ENCODE measurements at places on chromosomes 2 and 18.
A peak's percentile ranks its signal among the peaks of the same experiment; 100 is the strongest.

DNA sequence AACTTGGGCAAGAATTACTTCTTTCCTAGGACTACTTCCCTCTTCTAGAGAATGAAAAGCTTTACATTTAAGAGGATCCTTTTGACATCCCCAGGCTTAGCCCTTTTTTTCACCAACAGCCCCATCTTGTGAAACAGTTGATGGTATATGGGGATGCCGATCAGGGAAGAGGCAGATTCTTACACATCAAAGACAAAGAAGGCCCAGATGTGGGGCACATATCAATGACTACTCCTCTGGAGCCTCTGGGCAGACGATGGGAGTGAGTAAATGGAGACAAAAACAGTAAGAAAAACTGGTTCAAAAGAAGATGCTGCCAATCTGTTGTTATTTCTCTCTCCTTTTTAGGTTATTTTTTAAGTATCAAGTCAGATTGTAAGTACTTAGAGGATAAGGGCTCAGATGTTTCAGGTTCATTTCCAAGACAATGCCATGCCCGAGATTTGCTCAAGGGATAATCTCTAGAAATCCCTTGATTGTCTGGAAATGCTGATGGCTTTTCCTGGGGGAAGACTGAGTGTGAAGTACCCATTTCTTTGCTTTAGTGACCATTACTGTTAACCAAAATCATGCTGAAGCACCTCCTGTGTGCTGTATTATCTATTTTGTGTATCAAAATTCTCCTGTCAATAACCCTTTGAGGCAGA lies 117.5 kb downstream of the EPHA4 start:
- no peak for DNase-seq

- DNase-seq: no peak
These were observed 103.1 kb downstream of the CERS6 start for GRCh38 chr2:168559187-168559586.

DNA sequence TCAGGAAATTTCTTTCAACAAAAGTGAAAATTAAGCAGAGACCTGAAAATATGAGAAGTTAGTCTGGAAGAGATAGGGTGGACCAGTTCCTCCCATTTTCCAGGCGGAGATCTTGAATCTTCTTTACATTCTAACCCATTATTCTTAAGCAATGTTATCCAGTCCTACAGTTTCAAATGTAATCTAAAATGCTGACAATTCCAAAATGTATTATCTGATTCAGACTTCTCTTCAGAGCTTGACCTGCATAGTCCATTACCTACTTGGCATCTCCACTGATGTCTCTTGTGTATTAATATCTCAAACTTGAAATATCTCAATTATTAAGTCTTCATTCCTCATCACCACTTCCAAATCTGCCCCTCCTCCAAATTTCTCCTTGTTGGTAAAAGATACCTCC lies 28.4 kb upstream of the SLC39A10 start:
- DNase-seq: no peak

- DNase-seq: no peak
These were observed 153.2 kb upstream of the PTPRM start for GRCh38 chr18:7413906-7414305.

- DNase-seq: no peak
These were observed 103.3 kb upstream of the ID2 start for GRCh38 chr2:8578335-8579244.

DNA sequence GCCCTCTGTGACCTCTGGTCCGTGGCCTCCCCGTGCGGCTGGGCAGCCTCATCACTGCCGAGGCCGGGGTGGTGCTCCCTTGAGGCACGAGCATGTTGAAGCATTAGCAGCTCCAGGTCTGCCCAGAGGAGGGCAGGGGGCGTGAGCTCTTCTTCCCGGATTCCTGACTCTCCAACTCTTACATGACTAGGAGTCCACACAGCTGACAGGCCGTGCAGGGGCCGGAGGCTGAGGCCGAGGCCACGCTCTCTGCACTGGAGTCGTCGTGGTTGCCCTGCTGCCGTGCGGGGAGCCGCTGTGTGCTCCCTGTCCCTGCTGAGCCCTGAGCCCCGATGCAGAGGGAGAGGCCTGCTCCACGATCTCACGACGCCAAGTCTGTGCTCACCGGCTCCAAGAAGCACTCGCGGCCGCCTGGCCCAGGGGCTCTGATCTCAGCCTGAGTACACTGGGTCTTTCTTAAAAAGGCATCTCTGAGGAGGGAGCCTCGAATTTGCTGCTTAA lies 19.4 kb upstream of the KCNG2 start:
- peak; percentile 24 for DNase-seq

- no peak for DNase-seq
These were observed 76.4 kb upstream of the TTC39C start for GRCh38 chr18:23938043-23938756.

- DNase-seq: no peak
These were observed 19.3 kb upstream of the DSG2 start for GRCh38 chr18:31478688-31479087.

DNA sequence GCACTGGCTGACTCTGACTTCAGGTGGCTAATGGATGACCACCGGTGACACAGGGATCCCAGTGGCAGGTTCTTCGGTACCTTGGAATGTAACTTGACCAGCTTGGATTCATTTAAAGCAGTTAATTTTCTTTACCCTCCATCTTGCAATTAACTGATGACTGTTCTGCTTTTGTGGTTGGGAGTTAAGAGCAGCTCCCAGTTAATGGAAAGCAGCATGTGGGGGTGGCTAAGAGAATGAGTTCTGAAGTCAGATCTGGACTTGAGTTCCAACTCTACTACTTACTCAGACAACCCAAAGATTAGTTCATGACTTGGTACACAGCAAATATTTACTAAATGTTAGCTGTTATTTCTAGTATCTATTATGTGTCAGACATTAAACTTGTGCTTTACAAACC lies 58.5 kb downstream of the FAM228A start:
- DNase-seq: no peak

- no peak for DNase-seq
These were observed 27.9 kb upstream of the GLI2 start for GRCh38 chr2:120707816-120708215.

DNA sequence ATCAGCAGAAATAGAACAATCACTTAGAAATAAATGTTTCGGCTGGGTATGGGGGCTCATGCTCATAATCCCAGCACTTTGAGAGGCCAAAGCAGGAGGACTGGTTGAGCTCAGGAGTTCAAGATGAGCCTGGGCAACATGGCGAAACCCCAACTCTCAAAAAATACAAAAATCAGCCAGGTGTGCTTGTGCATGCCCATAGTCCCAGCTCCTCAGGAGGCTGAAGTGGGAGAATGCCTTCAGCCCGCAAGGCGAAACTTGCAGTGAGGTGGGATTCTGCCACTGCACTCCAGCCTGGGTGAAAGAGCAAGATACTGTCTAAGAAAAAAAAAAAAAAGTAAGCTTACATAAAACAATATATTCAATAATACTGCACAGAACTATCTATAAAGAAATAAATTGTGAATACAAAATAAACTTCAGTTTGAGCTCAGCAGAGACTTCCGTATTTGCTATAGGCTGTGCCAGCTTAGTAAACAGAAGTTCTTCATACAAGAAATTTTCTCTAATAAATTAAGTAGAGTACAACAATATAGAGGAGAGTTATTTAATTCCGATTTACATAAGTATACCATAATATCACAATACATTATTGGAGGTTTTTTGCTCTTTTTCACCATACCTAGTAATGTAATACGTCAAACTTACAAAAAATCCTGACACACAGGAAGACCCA lies 43.6 kb downstream of the SRBD1 start:
- no peak for DNase-seq

- DNase-seq: no peak
These were observed at the start of gene LOXHD1 for GRCh38 chr18:46657115-46657955. Gene LOXHD1, minus strand, starts transcription at chr18:46657220. Its CDS starts 187 bp downstream, at chr18:46657033.

- no peak for DNase-seq
These were observed 861.6 kb upstream of the CELF4 start for GRCh38 chr18:38427234-38427633.

DNA sequence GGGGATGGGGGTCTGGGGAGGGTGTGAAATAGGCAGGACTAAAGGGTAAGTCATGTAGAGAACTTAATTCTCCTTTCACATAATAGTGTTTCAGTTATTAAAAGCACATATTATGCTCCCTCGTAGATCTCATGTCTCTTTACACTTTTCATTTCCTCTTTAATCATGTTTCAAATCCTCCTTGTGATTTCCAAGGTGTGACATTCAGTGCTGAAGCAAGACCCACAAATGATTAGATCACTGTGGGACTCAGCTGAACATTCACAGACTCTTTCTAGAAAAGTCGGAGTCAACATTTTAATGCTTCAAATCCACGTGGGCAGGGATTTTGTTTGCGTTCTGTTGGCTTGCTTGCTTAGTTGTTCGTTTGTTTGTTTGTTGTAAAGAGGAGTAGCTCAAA lies 34.7 kb upstream of the CALCRL start:
- DNase-seq: no peak

DNA sequence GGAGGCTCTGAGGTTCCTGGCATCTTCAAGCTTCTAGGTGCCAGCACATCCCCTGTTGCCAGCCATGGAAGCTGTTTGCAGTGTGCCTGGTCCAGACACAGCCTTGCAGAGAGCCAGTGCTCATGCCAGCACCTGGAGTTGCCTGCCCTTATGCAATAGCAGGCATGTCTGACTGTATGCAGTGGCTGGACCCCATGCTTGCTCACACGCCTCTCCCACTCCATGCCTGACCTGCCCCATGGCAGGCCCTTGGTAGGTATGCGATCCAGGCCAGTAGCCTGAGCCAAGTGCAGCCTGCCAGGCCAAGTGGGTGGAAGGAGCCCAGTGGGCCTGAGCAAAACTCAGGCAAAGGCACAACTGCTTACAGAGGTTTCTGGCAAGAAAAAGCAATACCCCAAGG lies 19.5 kb upstream of the SP140L start:
- no peak for DNase-seq

GRCh38 chr18:23540867-23541266 lies 37.6 kb downstream of the RMC1 start:
- DNase-seq: no peak

DNA sequence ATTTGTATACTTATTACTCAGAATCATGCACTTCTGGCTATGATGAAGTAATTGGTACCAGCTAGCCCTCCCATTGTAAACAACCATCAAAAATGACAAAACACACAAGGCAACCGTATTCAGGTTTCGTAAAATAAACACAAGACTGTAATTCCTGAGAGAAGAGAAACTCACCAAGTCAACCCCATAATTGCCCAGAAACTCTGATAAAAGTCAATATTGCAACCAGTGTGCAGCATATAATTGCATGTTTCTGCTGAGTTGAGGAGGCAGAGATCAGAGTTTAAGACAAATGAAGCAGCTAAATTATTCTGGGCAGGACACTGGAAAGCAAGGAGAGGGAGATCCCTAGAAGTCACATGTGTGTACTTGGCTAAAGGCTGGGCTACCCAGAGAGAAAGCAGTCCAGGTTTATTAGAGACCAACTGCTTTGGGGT lies 90.3 kb downstream of the ROCK2 start:
- DNase-seq: no peak

DNA sequence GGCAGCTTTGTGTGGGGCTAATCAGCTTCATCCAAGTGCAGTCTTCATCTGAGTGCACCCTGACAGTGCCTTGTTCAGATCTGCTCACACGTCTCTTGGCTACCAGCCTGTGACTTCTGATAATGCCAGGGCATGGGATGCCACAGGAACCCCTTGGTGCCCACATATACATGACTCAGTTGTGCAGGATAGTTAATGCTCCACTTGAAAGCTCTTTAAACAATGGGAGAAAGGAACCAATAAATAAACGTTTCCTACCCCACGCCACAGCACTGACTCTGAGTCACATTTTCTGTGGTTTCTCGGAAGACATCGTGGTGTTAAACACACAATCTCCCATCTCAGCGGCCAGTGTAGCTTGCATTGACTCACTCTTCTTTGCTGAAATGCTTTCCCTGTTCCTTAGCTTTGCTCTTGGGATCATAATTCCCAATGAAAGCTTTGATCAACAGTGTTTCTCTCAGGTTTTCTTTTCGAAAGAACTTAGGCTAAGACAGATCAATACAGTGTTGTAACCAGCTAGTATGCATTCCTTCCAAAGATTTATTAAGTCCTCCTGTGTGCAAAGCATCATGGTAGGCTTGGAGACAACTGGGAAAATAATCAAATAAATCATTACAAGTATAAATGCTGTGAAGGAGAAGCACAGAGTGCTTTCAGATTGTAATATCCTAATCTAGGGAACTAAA lies 142.0 kb downstream of the COPS8 start:
- no peak for DNase-seq

DNA sequence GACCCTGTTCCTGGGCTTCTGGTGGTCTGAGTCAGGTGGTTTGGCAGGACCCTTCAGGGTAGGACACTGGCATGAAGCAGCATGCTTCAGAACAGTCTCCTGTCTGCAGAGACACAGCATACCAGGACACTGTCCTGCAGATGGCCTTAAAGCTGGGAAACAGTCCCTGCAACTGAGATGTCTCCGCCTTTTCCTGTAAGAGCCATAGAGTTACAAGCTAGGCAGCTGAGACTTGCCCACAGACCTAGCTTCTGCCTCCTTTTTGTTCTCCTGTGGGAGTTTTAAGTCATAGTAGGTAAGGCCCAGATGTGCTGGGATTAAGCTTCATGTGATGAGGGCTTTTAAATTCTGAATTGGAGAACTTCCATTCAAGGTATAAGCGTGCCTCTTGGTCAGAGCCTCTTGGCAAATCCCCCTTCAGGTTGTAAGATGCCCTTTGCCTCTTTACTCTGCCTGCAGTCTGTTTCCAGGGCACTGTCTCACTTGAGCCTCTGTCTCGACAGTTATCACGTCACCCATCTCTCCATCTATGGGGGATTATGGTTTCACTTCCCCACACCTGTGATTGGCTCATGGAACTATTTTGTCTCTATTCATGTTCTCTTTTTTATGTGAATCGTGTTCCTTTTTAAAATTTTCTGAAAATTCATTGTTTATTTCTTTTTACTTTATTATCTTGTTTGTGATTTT lies 51.8 kb downstream of the COA5 start:
- no peak for DNase-seq

DNA sequence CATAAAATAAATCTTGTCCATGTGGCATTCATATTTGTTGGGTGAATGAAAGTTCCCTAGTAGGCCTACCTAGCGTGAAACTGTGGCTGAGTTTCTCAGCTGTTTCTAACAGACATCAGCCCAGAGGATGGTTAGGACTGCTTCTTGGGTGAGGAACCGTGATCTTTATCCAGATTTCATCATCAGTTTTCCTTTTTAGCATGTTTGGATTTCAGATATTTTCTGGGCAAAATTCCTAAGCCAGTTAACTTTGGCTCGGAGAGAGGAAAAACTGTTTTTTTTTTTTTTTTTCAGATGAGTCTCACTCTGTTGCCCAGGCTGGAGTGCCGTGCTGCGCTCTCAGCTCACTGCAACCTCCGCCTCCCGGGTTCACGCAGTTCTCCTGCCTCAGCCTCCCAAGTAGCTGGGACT lies 53.5 kb downstream of the DGKD start:
- no peak for DNase-seq

GRCh38 chr2:230669386-230669950 lies 43.2 kb upstream of the CAB39 start:
- DNase-seq: no peak

DNA sequence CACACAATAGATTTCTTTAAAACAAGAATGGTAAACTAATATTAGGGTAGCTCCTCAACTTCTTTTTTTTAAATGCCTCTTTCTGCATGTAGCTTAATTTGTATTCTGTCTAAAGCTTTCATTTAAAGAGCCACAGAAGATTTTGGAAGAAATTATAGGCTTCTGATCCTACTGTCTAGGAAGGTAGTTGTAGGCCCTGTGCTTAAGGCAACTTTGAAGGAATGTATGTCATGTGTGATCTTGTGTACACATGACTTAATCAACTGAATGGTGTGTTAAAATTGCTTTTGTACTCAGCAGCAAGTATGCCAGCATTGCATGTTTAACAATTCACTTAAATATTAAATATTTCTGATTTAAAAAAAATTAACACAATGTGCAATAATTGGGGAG lies 51.5 kb upstream of the LYPD6 start:
- no peak for DNase-seq

GRCh38 chr18:22176420-22177326 lies 7.3 kb downstream of the GATA6 start:
- no peak for DNase-seq
